Activated CD4-positive, alpha-beta memory T cell treated with anti-CD3 and anti-CD28 coated beads for 36 hours (primary cell): ENCODE measurements at places on chromosomes 5 and 9.

DNA sequence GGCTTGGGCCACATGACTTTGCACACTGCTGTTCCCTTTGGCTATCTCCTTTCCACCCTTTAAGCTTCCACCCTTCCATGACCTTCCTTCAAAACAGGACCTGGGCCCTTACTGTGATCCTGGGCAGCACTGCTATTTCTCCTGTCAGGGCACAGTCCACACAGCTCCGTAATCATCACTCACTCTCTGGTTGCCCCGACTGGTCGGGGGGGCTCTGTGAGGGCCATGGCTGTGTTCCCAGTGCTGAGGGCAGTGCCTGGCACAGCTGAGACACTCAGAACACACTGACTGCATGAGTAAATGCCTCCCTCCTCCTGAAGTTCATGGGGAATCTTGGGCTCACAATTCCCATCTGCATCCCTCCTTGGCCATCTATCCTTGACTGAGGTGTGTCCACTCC is 12.2 kb downstream of the TRAF1 start:
- no peak overlapping the region for H3K4me3 ChIP-seq
- peaks cover 86% of the 10 kb centered on the region for H3K36me3 ChIP-seq
- no peaks in the 10 kb centered on the region for H3K27me3 ChIP-seq

- H3K27ac ChIP-seq = no peak overlapping the region
- H3K36me3 ChIP-seq = peaks cover 29% of the 10 kb centered on the region
- H3K4me3 ChIP-seq = no peak overlapping the region
- H3K27me3 ChIP-seq = no peaks in the 10 kb centered on the region
- peaks cover 24% of the 10 kb centered on the region for H3K4me1 ChIP-seq
Measured at GRCh38 chr5:41747301-41747700, 122.9 kb downstream of the OXCT1 start.

GRCh38 chr5:6508931-6509330 is 60.3 kb downstream of the UBE2QL1 start:
- DNase-seq = no peak
- no peak overlapping the region for H3K4me3 ChIP-seq
- H3K4me1 ChIP-seq = no peaks in the 10 kb centered on the region
- H3K27me3 ChIP-seq = peaks cover 19% of the 10 kb centered on the region
- H3K27ac ChIP-seq = no peak overlapping the region

DNA sequence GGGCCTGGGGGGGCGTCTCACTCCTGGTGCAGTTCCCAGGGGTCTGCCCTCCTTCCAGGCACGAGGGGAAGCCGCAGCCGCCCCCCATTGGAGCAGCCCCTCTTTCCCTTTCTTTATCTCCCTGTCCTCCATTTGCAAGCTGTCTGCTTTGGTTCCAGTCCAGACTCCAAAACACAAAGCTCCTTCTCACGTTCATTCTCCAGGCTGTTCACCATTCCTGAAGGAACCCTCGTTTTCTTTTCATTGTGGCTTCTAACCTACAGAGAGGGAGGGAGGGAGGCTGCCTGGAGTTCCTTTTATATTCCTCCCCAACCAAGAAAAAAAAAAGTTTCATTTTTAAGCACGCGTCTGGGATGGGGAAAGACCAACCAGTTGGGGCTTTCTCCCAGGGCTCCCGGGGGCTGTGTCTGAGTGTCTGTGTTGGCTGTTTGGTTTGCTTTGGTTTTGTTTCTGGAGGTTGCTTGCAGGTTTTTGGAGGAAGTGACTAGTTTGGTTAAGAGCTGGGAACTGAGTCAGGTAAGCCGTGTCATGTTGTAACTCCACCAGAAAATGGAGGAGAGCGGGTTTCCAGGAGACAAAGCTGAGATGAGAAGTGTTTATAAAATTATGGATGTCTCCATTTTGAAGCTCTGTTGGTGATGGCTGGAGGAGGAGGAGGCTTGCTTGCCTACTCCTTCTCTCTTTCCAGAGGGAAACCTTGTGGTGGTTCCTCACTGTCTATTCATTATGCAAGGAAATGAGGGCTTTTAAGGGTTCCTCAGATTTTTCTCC is 1.6 kb downstream of the ZNF462 start:
- peaks cover 13% of the 10 kb centered on the region for H3K36me3 ChIP-seq
- DNase-seq = no peak
- H3K4me3 ChIP-seq = no peak overlapping the region
- no peak overlapping the region for H3K27ac ChIP-seq

DNA sequence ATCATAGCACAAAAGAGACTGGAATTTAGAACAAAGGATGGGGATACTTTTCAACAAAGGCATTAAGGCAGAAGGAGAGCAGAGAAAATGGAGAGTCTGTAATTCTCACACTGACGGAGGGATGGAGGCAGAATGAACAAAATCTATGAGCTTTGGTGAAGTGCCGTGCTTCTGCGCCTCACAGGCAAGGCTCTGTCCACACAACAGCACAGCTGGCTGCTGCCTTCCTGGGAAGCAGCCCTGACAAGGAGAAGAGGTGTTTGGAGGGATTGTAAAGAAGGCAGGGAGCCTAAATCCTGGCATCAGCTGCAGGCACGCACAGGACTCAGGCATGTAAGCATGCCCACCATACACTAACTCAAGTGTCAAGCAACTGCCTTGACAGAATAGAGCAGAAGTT is 485.2 kb upstream of the KIF2A start:
- no peak overlapping the region for H3K4me3 ChIP-seq
- H3K27me3 ChIP-seq = peaks cover 3% of the 10 kb centered on the region
- no peaks in the 10 kb centered on the region for H3K36me3 ChIP-seq
- no peak for DNase-seq
- no peaks in the 10 kb centered on the region for H3K4me1 ChIP-seq

DNA sequence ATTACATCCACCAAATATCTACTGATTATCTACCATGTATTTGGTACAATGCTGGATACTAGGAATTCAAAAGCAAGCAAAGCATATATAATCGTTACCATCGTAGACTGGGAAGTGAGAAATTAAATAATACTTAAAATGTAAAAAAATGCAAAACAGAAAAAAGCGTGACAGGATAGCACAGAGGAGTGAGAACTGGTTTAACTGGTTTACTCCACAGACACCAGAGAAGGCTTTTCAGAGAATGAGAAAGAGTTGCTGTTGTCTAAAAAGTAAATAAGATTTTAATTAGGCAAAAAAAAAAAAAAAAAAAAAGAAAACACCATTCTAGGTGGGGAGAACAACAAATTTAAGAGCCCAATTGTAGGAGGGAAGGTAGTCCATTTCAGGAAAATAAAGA is 657.9 kb upstream of the ST8SIA4 start:
- H3K27ac ChIP-seq = no peak overlapping the region
- no peaks in the 10 kb centered on the region for H3K27me3 ChIP-seq
- H3K4me3 ChIP-seq = no peak overlapping the region
- no peaks in the 10 kb centered on the region for H3K4me1 ChIP-seq
- H3K36me3 ChIP-seq = no peaks in the 10 kb centered on the region
